ENCODE measurements at places on chromosomes 2 and 18.

GRCh38 chr18:24504401-24504800 lies 44.0 kb downstream of the HRH4 start:
- peak; percentile 13 for DNase-seq

- no peak for DNase-seq
Observed at GRCh38 chr2:234705108-234705507, 208.2 kb upstream of the ARL4C start.

- no peak for DNase-seq
Observed at GRCh38 chr2:144671695-144672455, 152.0 kb upstream of the ZEB2 start.

GRCh38 chr18:72543357-72544055 lies 636 bp downstream of the CBLN2 start:
- DNase-seq, result peak; percentile 63

DNA sequence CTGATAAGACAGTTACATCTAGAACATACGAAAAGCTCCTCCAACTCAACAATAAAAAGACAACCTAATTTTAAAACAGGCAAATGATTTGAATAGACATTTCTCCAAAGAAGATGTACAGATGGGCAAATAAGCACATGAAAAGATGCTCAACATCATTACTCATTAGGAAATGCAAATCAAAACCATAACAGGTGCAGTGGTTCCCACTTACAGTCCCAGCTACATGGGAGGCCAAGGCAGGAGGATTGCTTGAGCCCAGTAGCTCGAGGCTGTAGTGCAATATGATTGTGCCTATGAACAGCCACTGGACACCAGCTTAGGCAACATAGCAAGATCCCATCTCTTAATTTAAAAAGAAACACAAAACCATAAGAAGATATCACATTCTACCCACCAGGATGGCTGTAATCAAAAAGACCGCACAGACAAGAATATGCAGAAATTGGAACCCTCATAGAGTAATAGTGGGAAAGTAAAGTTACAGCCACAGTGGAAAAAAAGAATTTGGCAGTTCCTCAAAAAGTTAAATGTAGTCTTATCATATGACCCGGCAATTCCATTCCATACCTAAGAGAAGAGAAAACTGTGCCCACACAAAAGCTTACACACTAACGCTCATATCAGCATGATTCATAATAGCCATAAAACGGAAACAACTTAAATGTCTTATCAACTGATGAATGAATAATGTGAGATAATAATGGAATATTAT lies 30.5 kb upstream of the ARMC9 start:
- no peak for DNase-seq

GRCh38 chr2:9258501-9258900 lies 51.9 kb downstream of the ASAP2 start:
- DNase-seq, result no peak

GRCh38 chr2:15195813-15196212 lies 365.3 kb downstream of the NBAS start:
- no peak for DNase-seq

GRCh38 chr2:1769703-1770422 lies 25.5 kb upstream of the PXDN start:
- peak; percentile 91 for DNase-seq

GRCh38 chr2:173584676-173585458 lies 230.2 kb downstream of the CDCA7 start:
- no peak for DNase-seq

DNA sequence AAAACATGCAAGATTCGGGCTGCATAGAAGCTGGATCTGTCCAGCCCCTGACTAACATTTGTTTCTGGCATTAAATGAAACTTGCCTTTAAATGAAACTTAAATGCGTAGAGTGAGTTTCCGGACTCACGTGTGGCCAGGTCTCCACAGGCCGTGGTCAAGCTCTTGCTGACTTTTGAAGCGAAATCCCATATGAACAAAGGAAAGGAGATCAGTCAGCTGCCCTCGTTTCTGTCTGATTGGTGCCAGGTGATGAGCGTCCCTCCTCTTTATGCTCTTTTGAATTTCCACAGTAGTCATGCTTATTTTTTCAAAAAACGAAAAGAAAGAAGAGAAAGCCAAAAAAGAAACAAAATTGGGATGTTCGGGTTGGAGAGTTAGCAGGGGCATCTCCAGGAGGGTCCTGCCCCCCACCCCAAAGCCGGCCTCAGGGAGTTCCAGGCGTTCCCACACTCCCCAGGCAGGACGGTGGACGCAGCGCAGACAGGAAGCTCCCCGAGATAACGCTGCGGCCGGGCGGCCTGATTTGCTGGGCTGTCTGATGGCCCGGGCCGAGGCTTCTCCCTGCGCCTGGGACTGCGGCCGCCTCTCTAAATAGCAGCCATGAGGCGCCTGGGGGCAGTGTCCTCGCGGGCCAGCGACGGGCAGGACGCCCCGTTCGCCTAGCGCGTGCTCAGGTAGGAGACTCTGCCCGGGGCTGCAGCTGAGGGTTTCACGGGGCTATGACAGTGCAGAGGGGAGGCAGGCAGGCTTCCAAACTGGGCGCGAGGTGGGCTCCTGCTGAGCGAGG lies at the start of gene COLEC11:
Gene COLEC11 (plus strand): TSS at position 620 of the 789 bp plus-strand sequence. CDS start 9,229 bp downstream, outside the sequence.
- DNase-seq, result no peak

DNA sequence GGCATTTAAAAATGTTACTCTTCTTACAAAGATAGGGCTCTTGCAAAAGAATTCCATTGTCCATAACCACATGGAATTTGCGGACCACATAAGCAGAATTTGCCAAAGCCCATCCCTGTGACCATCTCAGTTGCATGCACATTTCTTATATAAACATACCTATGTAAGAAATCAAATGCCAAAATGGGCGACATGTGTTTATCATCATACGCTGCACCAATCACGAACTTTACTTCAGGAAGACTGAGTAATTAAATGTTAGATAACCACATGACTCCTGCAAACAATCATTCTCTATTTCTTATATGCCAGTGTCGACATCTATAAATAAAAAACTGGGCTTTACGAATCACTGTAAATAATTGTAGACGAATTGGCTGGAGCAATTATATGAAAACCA lies 186.1 kb upstream of the RBMS1 start:
- no peak for DNase-seq

DNA sequence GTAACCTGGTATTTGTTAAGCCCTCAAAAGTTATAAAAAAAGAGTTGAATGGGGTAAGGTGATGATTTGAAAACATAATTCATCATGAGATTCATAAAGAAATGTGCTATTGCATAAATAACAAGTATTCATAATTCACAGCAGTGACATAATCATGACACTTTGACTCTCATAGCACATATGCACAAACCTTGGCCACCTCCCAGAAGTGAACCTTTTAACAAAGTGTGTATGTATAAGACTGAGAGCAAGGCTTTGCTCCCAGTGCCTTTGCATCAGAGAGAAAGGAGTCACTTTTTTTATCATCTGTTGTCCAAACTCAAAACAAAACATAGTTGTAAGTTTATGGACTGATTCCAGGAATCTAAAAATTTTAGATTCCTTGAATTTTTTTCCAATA lies 15.0 kb upstream of the HTR2B start:
- DNase-seq, result no peak

DNA sequence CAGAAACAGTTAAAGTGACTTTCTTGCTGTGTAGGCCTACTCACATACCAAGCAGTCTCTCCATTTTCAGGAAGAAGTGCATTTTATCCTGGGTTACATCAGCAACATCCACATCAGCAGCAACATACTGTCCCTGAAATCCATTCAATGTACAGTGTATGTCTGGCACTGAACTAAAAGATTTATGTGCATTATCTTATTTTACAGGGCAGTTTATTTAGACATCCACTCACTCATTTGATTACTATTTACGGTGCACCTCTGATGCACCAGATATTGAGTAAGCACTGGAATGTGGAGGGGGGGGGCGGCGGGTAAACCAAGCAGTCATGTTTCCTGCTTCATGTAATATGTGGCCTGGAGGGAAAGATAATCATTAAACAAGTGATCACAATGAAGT lies 1128.2 kb downstream of the BCL11A start:
- no peak for DNase-seq

- DNase-seq, result peak; percentile 60
Observed at GRCh38 chr2:178256382-178257042, 62.2 kb downstream of the OSBPL6 start.

DNA sequence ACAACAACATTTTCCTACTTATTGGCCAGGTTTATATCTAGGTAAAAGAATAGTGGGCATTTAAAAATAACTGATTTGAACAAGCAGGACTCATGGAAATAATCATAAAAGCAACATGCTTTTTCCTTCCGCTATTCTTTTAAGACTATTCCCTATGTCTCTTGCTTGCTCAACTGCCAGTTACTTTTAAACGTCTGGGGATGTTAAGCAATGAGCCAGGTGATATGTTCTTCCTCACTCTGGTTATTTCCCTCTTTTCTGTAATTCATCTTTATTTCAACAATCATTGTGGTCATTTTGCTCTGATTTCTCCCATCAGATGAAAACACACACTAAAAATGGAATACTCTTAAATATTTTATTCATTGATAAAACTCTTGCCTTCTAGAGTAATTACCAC lies 33.4 kb upstream of the SLC8A1 start:
- no peak for DNase-seq

- DNase-seq, result peak; percentile 19
Observed at GRCh38 chr2:11133238-11133935, 21.9 kb upstream of the SLC66A3 start.

DNA sequence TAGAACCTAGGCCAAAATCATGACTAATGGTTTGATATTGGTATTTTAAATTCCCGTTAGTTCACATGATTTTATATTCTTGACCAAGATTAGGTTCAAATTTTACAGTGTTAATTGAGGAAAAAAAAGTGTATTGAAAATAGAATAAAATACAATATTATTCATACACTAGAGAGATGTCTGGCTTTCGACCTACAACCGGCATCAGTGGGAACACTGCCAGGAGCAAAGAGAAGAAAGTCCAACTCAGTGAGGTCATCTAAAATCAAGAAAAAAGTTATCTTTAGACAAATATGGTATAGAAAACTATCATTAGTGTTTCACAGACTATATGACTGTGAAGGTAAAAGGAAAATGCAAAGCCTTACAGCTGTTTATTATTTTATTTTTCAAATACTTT lies 81.5 kb downstream of the PIGN start:
- no peak for DNase-seq

DNA sequence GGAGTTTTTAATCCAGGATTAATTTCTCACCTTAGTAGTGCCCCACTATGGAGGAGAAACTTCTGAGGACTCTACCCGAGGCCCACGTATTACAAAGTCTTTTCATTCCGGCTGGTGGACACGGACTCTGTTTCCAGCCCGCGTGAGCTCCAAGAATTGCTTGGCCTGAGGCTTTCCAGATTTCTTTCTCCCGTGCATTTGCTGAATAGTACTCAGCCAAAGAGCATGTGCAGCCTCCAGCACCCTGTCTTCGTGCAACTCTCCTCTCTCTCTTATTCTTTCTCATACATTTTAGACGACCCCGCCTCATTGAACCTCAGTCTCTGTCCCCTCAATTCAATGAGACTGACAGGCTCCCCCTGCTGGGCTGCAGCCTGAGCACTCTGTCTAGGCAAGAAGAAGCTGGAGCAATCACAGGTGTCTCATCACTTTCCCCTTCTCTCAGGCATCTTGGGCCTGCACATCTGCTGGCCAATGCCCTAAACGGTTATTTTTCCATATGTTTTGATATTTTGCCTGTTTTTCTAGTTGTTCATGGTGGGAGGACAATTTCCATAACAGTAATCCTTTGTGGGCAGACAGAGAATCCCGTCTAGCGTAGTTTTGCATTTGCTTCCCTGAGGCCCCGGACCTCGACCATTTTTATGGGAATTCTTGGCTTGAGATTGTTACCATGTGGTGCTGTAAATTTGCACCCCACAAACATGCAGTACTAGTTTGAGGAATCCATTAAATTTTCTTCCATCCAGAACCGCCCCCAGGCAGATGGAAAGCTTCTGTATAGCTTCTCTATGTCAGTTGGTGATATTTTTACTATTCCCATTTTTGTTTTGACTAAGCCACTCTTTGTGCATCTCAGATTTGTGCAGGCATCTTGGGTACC lies 50.1 kb upstream of the LPIN2 start:
- peak; percentile 27 for DNase-seq

DNA sequence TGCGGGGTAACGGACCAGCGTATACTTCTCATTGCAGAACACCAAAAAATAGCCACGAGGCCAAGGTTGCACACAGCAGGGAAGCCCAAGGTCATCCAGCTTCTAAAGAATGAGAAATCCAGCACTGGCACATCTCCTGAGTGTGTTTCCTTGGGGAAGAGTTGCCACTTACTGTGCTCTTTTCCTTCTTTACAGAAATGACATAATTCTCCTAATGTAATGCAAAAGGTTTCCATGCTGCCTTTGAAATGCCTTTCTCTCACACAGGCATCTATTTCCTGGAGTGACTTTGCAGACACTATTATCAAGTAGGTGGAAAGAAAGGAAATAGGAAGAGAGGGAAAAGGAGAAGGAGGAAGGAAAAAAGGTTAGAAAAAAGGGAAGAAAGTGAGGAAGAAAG lies 862.1 kb upstream of the CELF4 start:
- DNase-seq, result no peak

GRCh38 chr2:27715318-27716210 lies 51.9 kb downstream of the SLC4A1AP start:
- DNase-seq, result no peak

- DNase-seq, result peak; percentile 95
Observed at GRCh38 chr2:230170532-230170931, 49.3 kb downstream of the SP110 start.

DNA sequence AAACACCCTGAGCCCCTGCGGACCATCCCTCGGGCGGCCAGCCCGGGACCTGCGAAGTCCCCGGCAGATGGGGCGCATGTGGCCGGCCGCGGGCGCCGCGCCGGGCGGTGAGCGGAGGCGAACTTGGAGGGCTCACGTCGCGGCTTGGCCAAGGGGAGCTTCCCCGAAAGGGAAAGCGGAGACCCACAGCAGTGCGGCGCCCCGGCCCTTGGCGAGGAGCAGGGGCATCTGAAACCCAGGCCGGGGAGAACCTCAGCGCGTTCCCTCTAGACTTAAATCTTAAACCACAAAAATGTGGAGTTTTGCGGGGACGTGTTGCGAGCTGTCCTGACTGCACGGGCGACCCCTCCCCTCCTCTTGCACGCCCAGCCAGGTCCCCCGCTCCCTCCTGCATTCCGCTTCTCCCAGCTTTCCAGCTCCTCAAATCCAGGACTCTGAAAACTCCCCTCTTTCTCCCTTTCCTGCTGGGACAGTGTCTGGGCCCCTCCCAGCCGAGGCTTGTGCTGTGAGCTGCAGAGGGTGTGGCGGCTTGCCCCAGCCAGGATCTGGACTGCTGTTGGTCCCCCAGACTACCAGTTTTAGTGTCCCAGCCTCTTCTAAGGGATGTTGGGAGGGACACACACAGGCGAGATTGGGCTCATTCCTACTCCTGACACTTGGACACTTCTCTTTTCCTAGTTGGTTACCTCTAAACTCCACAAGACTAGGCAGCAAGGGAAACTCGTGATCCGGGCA lies 1.3 kb downstream of the FMNL2 start:
- DNase-seq, result peak; percentile 35

- DNase-seq, result no peak
Observed at GRCh38 chr18:13371689-13372418, 153.3 kb downstream of the LDLRAD4 start.

DNA sequence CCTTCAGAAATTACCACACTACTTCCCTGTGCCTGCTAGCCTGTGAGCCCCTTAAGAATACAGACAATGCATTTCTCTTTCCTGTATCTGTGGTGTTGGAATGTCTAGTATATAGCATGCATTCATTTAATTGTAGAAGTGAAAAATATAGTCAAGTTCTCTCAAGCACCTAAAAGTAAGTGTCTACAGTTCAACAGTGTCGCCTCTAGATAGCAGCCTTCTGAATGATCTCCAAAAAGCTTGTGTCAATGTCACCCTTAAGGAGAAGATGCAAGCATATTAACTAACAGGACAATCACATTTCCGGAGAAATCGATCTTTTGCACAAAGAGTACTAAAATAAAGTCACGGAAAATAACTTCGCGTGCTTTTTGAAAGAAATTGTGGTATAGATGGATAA lies 27.5 kb upstream of the DSG3 start:
- DNase-seq, result no peak
